Hematopoietic multipotent progenitor cell (in vitro differentiated cells): ENCODE measurements at places on chromosomes 13 and 19. TPM values are rescaled to one million over a fixed set of nuclear protein-coding genes. Genes with fewer than 3 reads are reported as not detected.

- peak; percentile 57 for DNase-seq
Measured at GRCh38 chr13:113292021-113292862, 4.8 kb upstream of the LAMP1 start.

- DNase-seq: no peak
Measured at GRCh38 chr19:43759515-43759914, 4.8 kb upstream of the SMG9 start.

GRCh38 chr13:53907891-53908290, 879.3 kb downstream of the OLFM4 start:
- DNase-seq: no peak

The CTXN1 gene
- 1.9 TPM for total RNA-seq

The ATP4B gene
- not detected for total RNA-seq
